ENCODE measurements at places on chromosomes 2 and 18.

GRCh38 chr2:146414456-146414855 is 1430.4 kb upstream of the ACVR2A start:
- no peak for DNase-seq

GRCh38 chr2:54667266-54667639 is 56.2 kb upstream of the EML6 start:
- DNase-seq = no peak

DNA sequence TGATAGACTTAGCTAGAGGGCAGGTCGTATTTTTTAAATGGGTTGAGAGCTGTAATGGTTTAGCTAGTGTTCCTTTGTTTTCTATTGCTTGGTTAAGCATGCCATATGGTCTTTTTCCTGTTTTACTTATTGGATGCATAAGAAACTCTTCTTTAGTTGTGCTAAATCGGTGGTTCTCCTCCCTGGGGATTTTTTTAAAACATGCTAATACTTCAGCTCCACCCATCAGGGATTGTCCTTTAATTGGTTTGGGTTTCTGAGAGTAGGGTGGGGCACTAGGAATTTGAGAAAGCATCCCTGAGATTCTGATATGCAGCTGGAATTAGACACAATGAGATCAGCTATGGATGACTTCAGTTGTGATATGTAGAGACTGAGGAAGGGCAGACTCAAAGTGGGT is 497.2 kb downstream of the THSD7B start:
- DNase-seq = no peak

GRCh38 chr18:69035756-69036155 is 237.9 kb downstream of the CCDC102B start:
- no peak for DNase-seq

GRCh38 chr18:31497404-31497835 is 557 bp upstream of the DSG2 start:
- DNase-seq = no peak

DNA sequence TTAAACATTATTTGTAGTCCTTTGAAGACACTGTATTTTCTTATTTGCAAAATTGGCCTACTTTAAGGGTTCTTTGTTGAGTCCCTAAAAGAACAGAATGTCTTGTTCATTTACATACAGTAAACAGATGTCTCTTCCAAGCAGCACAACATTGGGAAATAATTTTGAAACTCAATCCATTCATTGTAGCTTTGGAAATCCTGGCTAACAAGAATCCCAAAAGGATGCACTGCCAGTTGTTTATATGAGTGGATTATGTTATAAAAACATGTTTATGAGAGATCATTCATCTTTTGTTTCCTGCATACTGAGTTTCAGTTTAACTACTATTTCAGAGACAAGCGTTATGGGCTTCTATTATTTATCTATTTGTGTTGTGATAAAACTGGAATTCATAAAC is 499.3 kb downstream of the PID1 start:
- DNase-seq = no peak

DNA sequence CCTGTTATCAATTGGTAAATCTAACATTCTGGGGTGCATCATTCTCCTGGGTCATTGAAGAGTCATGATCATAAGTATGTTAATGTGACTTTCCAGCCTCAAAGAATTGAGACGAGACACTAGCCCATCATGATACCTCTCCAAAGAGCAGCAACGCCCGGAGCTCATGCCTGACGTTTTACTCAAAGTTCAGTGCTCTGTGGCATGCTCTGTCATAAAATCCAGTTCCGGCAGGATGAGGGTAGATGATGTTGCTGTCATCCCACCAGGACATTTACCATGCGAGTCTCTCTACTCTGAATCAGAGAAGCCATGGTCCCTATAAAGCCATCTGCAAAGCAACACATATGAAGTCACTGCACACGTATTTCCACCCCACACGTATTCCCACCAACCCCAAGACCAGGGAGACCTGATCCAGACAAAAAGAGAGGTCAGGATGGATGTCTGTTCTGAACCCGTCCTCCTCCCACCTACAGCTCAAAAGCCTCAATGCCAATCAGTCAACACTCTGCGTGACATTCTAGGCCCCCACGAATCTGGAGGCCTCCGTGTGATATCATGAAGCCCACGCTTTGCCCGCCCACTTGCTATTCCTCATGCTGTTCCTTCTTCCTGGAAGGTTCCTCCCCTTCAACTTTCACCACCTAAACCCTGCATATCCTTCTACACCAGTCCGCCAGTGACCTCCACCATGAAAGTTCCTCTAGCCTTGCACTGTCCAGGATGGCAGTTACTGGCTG is 85.8 kb downstream of the DNMT3A start:
- DNase-seq = no peak

- no peak for DNase-seq
Measured at GRCh38 chr18:34598120-34598635, 111.9 kb upstream of the DTNA start.

- no peak for DNase-seq
Measured at GRCh38 chr18:34038086-34038485, 186.6 kb downstream of the NOL4 start.

DNA sequence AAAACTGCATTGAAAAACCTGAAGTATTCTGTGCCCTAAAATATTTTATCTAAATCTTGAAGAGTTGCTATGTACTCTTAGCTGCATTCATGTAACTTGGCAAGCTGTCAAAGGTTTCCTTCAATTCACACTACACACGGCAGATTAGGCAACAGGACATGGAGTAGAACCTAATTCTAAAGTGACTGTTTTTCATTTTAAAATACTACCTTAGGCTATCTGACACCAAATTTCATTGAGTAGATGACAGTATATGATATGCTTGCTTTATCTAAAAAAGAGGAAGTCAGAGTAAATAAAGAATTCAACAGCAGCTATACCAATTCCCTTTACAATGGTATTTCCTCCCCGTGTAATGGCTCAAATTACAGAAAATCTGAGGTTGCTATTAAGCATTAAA is 45.4 kb downstream of the EXOC6B start:
- DNase-seq = no peak

DNA sequence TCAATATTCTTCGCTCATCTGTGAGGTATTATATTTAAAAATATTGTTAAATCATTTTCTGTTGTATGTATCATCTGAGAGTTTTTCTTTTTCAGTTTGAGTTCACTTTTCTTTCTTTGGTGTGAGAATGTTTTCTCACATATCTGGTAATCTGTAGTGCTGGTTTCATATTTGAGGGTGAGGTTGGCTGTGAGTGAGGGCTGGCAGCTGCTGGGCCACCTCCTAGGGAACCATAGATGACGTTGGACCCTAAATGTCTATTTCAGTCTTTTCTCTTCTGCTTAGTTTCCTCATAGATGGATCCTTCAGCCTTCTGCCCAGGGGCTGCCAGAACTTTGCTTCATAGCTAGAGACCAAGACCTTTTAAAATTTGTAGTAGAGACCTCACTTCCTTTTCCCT is 33.5 kb downstream of the MGAT5 start:
- DNase-seq = no peak

GRCh38 chr2:241499146-241499965 is 9.0 kb downstream of the STK25 start:
- DNase-seq = no peak

DNA sequence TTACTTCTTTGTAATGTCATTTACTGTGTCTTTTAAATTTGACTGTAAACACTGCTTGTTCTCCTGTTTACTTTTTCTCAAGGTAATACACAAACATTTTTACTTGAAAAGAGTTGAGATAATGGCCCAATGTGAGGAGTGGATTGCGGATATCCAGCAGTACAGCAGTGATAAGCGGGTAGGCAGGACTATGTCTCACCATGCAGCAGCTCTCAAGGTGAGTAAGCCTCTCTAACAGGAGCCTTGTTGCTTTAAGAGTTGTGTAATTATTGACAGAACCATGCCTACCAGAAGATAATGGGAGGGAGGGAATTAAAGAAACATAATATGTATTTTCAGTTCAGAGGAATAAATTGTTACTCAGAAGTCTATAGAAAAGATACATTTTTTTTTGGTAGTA is 16.5 kb upstream of the TTC27 start:
- no peak for DNase-seq

DNA sequence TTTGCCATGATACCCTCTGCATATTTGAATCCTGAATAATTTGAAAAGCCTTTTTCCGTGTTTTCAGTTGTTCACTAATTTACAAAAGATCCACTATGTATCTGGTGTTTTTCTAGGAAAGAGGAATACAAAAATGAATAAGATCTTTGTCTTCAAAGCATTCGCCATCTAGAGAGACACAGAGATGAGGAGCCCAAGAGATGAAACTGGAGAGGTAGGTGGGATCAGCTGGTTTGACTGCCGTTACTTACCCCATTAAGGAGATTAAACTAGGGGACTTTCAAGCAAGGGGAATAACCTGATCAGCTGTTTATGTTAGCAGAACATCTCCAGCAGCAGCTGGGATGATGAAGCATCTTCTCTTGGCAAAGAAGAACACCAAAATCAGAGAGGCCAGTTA is 150.2 kb upstream of the SATB2 start:
- no peak for DNase-seq

DNA sequence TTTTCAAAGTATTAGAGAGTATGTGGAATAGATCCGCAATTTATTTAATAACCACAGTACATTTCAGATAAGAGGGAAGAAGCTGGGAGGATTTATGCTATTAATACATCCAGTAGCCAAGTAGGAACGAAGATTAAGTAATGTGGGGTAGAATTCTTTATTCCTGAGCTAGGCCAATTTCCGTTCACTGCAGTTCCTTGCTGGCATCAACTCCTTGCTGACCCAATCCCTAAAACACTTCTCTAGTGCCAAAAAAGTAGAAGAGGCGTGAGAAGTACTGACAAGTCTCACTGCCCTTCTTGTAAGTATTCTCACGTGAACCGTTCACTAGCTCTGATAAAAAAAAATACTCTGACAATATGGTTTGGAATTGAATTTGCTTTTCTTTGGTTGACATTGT is 211.4 kb downstream of the EPHA4 start:
- DNase-seq = no peak

GRCh38 chr2:200349868-200350267 is 43.4 kb downstream of the SPATS2L start:
- no peak for DNase-seq

- no peak for DNase-seq
Measured at GRCh38 chr18:25832001-25832604, 258.3 kb downstream of the SS18 start.

- DNase-seq = no peak
Measured at GRCh38 chr2:175282886-175283285, 101.4 kb upstream of the ATP5MC3 start.

GRCh38 chr2:163155279-163155883 is 316.8 kb upstream of the KCNH7 start:
- no peak for DNase-seq

- no peak for DNase-seq
Measured at GRCh38 chr2:167100506-167100905, 212.2 kb downstream of the XIRP2 start.

GRCh38 chr2:219782737-219783348 is 155.4 kb downstream of the SLC4A3 start:
- DNase-seq = no peak

- DNase-seq = no peak
Measured at GRCh38 chr2:207229161-207229560, 63.4 kb upstream of the KLF7 start.

Data from activated T-cell treated with anti-CD3 and anti-CD28 coated beads, Interleukin-2, amount 50 U/mL, for 1 hour (primary cell).